ENCODE measurements at places on chromosomes 16 and 17.

- DNase-seq: no peak
Measured at GRCh38 chr17:35256629-35257028, 13.8 kb downstream of the SLFN5 start.

DNA sequence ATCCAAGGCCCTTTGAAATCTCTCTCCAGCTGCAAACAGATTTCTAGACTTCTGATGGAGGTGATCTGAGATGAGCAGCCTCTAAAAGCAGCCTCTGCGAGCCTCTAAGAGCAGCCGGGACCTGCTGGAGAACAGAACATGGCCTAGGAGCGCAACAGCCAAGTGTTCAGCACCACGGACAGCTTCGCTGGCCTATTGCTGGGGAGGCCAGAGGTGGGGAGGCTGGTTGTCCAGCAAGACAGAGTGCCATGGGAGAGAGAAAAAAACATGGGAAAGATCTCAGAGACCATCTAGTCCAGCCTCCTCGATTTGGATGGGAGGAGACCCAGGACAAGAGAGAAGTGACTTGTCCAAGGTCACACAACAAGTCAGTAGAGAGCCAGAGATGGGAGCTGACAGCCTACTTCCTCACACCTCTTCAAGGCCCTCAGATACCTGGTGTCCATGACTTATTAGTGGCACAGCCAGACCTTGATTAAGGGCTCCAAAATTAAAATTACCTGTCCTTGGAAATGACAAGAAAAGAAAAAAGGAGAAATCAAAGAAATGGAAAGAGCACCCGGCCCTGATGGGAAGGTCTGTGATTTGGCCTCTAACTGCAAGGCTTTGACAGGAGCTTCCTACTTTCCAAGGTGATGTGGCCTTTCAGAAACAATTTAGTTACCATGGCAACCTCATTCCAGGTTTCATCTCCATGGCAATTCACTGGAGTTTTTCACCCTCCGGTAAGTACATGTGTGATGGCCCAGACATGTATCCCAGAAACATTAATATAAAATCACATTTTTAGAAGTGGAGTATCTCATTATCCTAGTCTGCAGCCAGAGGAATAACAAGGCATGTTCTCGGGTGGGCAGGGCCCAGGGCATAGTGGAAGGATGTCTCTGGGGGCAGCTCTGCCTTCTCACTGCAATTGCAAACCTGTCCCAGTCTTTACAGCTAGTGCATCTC, 14.5 kb downstream of the RPRML start:
- no peak for DNase-seq

DNA sequence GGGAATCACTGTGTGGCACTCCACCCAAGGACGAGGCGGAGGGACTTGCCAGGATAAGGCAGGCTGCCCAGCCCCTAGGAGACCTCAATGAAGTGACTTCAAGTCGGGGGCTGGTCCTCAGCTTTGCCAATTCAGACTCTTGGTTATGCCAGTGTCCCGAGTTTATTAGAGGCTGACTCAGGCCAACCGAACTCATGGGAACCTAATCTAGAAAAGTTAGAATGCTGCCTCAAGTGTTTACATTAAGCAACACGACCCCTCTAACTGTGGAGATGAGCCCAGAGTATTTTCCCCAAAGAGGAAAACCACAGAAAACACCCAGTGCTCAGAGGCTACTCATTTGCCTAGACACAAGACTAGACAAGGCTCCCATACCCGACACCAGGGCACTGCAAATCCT, 1.1 kb upstream of the TEKT3 start:
- DNase-seq: no peak

- no peak for DNase-seq
Measured at GRCh38 chr16:29156511-29156910, 171.7 kb downstream of the LAT start.

GRCh38 chr17:41739661-41740352, 5.4 kb upstream of the HAP1 start:
- DNase-seq: no peak

- DNase-seq: no peak
Measured at GRCh38 chr17:40518401-40519088, 17.1 kb upstream of the TNS4 start.

DNA sequence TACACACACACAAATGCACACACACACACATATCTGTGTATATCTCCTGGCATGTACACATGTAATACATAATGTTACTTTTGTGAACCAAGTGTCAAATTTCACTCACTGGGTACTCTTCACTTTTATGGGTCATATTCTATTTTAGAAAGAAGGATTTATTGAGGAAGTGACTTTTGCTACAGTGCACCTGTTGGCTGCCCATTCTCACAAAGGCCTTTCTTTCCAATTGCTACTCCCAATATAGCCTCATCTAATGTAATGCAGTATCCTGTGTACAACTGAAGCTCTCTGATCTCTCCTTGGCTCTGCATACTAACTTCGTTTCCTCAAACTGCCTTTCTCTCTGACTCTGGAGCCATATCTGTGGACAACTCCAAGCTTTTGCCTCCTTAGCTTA, 107.5 kb downstream of the ABCA8 start:
- DNase-seq: no peak

GRCh38 chr16:57588831-57589230, 39.6 kb upstream of the ADGRG1 start:
- no peak for DNase-seq

DNA sequence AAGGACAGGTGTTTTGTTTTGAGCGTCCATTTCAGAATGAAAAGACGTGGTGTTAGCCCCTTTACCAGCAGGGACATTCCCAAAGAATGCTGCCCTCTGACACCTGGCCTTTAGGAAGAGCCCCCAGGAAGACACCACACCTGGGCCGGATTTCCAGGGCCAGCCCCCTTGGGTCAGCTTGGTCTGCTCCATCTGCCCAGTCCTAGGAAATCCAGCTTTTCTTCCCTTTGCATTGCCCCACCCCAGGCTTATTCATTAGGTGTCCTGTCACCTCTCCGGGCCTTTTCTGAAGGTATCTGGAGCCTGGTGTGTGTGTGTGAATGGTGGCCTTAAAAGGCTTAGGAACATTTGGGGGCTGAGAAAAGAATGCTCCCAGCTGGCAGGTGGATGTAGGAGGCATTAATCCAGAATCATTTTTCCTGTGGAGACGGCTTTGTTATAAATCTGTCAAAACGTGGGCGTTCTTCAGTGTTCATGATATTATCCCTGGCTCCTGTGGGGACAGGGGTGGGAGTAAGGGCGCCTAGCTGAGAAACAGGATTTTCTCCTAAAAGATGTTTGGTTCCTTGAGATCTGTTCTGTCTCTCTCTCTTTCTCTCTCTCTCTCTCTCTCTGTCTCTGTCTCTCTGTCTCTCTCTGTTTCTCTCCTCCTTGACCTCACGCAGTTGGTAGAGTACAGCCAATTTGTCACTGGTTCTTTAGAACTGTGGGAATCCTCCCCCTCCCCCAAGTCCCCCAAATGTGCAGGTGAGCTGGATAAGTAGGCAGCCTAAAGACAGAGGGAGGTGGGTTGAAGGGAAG, 84.0 kb downstream of the NTN1 start:
- no peak for DNase-seq

GRCh38 chr16:12482455-12483220, 321.0 kb downstream of the CPPED1 start:
- no peak for DNase-seq

DNA sequence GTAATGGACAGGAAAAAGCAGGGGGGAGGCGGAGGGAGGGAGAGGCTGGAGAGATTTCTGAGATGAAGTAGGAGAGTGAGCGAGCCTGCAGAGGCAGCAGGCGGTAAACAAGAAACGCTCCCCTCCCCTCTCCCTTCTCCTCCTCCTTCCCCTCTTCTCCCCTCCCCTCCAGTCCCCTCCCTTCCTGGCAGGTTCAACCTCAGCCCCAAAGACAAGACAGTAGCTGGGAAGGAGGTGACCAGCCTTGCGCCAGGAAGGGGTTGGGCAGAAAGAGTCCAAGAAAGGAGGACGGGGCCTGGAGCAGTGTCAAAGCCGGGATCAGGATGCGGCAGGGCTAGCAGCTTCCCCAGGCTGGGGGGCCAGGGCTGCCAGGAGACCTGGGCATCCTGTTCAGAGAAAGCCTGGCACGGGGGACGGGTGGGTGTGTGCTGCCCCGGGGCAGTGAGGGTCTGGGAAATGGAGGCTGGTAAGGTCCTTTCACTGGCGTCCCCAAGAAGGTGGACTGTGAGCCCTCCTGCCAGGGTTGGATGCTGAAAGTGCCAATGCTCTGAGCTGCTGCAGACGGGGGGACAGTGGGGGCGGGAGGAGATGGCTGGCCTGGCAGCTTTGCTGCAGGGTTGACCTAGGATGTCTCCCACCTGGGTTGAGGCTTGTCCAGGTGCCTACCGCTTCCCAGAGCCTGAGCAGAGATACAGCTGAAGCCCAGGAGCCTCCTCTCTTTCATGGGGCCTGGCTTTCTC, 261.6 kb upstream of the TNRC6C start:
- no peak for DNase-seq

DNA sequence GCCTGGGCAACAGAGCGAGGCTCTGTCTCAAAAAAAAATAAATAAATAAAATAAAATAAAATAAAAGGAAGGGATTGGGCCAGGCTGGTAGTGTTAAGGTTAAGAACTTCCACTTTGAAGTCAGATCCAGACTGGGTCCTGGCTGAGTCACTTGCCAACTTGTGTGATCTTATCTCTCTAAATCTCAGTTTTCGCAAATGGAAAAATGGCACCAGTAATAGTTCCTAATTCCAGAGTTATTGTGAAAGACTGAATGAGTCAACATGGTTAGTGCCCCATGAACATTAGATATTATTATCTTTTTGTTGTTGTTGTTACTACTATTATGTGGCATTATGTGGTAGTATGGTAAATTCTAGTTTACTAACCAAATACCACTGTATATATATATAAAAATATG, 188.0 kb upstream of the AXIN2 start:
- no peak for DNase-seq

GRCh38 chr16:89602273-89602951, 11.0 kb upstream of the DPEP1 start:
- DNase-seq: peak; percentile 70

DNA sequence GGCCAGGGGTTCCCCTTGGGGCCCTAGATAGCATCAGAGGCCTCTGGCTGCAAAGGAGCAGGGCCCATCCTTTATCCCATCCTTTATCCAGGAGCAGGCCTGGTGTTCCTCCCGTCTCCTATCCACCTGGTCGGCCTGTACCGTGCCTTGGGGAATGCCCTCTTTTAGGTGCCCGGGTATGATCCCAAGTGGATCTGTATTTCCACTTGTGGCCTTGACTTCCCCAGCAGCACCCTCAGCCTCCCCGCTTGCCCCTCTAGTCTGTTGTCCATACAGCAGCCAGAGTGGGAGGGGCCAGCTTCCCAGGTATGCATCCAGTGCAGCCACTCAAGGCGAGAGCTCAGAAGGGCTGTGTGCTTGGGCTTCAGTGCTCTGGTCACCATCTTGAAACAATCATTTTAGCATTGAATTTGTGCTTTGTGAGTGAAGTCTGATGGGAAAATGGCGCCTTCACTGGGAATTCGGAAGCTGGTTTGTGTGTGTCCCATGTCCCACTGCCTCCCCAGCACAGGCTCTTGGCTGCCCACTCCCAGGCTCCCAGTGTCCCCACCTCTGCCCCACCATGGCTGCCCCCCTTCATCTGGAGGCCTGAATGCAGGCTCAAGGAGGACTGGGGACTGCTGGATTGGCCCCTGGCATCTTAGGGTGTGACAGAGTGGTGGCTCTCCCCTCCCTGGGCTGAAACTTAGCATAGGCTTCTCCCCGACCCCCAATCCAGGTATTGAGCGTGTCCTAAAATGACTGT, 3.3 kb upstream of the RNF112 start:
- no peak for DNase-seq

DNA sequence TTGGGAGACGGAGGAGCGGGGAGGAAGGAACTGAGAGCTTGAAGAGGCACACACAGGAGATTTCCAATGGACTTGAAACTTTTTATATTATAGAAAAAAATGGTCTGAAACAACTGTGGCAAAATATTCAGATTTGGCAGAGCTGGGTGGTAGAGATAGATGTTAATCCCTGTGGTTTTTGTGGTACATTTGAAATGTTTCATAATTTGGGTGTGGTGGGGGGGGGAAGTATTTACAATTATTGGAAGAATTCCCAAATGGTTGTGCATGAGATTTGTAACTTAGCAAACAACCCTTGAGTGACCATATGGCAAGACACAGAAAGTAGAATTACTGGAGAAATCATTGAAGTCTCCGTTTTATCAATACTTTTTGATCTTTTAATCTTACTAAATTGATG, 588.8 kb upstream of the PSMD7 start:
- DNase-seq: no peak

DNA sequence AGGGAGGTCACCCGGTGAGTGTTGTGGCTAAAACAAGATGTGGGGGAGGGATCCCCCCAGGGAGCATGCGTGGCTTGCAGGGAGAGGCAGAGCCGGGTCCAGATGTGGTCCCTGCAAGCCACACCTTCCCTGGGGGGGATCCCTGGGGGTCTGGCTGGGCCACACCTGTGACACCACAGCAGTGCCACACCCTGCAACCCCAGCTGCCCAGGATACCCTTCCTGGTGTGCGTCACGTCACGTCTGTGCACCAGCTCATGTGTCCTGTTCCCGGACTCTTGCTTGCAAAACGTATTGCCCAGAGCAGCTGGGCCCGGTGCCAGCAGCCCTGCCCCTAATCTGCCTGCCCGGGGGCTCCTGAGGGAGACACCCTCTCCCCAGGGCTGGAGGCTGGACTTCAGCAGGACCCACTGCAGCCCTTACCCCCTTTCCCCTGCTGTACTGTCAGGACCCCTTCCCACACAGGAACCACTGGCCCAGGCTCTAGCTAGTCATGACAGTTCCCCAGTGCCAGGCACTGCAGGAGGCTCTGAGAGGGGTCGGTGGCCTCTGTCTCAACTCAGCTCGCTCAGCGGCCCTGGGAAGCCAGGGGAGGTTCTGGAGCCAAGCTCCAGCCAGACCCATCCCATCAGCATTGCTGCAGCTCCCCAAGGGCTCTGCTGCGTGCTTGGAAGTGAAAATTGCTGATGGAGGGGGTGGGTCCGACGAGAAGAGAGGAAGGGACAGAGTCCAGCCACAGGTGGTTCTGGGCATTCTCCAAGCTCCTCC, 25.8 kb upstream of the ACSF3 start:
- no peak for DNase-seq

GRCh38 chr17:41689497-41690299, 1.0 kb downstream of the EIF1 start:
- peak; percentile 43 for DNase-seq

GRCh38 chr16:49755716-49756505, 100.0 kb downstream of the ZNF423 start:
- DNase-seq: no peak

GRCh38 chr17:31843070-31843745, 15.8 kb downstream of the COPRS start:
- DNase-seq: no peak

DNA sequence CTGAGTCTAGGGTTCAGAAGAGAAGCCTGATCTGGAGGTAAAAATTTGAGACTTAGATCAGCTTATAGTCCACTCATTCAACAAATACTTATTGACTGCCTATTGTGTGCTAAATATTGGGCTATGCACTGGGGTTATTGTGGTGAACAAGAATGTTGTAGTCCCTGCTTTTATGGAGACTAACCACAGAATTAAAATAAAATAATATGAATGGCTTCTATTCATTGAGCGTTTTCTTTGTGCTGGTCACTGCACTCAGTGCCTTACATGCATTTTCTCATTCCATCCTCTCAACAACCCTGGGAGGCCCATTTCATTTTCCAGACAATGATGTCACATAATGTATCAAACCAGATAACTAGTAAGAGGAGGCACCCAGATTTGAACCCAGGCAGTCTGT, 4.8 kb downstream of the NEK8 start:
- no peak for DNase-seq

All from stimulated activated CD4-positive, alpha-beta T cell treated with anti-CD3 and anti-CD28 coated beads, Interleukin-2, amount 100 ng/mL, for 24 hours (primary cell).